ENCODE measurements at places on chromosomes 16 and 17.
A peak's percentile ranks its signal among the peaks of the same experiment; 100 is the strongest.

DNA sequence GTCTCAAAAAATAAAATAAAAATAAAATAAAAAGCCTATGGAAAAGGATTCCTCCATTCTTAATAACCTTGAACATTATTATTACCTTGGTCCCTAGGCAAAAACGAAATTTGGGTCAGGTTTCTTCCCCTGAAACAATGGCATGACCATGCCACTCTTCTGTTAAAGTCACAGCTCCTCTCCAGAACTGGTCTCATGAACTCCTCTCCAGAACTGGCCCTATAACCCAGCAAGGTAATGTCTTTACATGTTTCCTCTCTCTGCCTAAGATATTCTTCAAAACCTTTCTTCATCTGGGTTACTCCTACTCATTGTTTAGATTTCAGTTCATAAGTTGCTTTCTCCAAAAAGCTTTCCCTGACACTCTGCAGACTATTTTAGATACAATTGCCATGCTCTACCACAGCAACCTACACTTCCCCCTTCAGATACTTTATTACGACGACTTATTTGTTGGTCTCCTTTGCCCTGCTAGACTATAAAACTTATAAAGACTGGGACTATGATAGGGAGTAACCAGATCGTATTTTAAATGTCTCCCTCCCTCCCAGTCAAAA lies 13.5 kb downstream of the TRIM37 start:
- no peak for DNase-seq

- DNase-seq, result peak; percentile 18
Measured at GRCh38 chr17:41417576-41418015, 6.8 kb downstream of the KRT37 start.

DNA sequence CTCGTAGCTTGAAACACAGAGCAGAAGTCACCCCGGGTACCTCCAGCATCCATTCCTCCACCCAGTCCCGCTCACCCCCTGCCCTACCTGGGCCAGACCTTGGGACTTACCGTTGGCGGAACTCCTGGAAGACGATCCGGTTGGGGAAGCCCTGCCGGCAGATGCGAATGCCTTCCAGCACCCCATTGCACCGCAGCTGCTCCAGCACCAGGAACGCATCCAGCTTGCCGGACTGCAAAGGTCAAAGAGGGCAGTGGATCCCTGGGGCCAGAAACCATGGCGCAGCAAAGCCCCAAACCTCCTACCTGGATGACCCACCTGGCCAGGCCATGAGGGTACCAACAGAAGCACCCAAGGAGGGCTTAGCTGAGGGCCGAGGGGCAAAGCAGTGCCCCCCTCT lies 97.9 kb downstream of the NDE1 start:
- DNase-seq, result no peak

- DNase-seq, result no peak
Measured at GRCh38 chr17:65243838-65244625, 106.9 kb downstream of the RGS9 start.

DNA sequence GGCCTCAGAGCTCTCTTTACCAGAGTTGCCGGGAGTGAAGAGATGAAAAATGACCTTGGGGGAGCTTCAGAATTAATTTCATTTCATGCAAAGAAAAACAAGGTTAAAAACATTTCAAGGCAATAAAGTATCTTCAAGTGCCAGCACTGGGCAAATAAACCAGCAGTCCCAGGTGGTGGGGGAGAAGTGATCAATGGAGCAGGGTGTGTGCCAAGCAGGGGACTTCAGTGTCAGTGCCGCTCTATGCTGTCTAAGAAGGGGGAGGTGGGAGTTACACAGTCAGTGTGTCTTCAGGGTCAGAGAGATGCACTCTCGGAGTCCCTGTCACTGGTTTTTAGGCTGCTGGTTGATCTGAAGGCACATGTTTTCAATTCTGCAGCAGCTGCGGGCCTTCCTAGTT lies 57.2 kb upstream of the MGAT5B start:
- no peak for DNase-seq

DNA sequence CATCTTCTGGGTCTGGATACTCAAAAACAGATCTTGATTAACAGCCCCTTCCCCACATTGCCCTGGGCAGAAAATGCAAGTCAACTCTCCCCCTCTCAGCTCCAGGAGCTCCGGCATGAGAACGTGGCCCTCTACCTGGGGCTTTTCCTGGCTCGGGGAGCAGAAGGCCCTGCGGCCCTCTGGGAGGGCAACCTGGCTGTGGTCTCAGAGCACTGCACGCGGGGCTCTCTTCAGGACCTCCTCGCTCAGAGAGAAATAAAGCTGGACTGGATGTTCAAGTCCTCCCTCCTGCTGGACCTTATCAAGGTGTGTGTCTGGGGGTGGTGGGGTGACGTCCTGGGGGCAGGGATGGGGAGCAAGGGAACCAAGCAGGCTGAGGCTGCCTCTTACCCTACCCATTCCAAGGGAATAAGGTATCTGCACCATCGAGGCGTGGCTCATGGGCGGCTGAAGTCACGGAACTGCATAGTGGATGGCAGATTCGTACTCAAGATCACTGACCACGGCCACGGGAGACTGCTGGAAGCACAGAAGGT lies 9.7 kb downstream of the GUCY2D start:
- DNase-seq, result no peak

- DNase-seq, result no peak
Measured at GRCh38 chr17:75535871-75536270, 10.4 kb downstream of the LLGL2 start.

GRCh38 chr17:68953340-68953997 lies 1.7 kb downstream of the ABCA8 start:
- no peak for DNase-seq

GRCh38 chr17:74451557-74451956 lies 14.9 kb upstream of the CD300A start:
- DNase-seq, result no peak

DNA sequence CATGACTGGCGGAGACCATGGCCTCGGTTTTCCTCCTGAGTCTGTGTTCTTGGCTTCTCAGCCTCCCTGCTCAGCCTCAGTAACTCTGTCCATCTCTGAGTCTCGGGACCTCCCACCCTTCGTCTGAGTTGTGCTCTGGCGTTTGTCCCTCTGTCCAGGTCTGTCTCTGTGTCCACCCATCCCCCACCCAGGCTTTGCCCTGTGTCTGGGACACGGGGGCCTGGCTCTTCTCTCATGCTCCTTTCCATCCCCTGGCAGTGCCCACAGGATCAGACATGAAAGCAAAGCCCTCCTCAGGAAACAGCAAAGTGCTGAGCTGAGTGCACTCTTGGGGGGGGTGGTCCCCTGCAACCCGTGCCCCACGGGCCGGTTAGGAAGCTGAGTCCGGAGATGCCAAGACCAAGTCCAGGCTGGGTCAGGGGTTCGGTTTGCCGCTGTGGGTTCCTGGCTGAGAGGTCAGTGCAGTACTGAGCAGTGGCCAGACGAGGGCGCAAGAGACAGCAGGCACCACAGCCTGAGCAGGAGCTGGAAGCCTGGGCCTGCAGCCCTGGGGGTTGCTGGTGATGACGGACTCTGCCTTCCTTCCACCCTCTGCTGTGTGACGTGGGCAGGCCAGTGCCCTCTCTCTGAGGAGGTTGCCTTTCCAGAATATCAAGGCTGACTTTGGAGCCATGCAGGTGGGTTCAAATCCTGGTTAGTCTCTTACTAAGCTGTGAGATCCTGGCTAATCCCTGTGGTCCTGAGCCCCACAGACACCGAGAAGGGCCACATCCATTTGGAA lies 2.5 kb downstream of the P2RX1 start:
- peak; percentile 69 for DNase-seq

DNA sequence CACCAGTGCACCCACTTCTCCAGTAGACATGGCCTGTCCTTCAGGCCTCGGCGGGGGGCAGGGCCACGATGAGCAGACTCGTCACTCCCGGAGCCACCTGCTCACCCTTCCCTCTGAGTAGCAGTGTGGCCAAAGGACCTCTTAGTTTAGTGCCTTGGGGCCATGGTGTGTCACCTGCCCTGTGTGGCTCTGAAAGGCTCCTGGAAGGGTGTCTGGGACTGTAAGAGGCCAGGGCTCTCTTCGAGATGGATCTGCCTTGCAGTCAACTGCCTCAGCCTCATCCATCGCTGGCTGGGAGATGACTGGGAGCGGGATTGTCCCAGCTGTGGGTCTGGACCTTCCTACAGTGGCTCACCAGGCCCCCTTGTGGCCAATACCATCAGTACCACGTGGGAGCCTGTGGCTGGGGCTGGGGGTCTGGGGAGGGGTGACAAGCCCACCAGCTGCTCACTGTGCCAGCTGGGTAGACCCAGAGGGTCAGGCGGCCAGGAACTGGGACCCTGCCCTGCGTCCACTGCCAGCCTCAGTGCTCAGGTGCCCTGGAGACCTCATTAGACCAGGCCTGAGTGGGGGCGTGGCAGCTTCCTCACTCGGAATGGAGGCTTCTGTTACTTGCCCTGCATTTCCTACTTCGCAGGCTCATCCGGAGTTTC lies 133.4 kb downstream of the OR1D5 start:
- DNase-seq, result no peak

DNA sequence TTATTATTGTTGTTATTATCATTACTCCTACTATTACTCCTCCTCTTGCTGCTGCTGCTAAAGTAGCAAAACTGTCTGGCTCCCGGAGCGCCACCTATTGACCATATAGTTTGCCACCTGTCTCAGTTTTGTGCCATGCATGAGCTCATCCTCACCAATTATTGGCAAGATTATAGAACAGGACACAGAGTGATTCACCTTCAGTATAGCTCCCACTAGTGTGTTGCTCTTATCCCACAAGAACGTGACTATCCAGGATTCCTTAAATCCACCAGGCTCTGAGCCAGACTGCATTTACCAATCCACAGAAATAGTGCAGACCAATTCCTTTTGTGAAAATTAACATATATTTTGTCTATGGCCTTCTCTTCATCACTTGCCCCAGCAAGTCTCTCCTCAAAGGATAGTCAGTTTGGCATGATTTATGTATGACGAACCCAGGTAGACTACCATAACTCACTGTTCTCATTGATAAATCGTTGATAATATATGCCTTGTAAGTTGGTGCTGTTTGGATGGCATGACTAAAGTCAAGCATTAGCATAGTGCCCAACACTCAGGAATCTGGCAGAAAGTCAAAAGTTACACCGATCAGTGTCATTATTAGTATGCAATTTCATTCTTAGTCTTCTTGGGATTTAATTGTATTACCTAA lies 405.5 kb upstream of the HSBP1 start:
- no peak for DNase-seq

DNA sequence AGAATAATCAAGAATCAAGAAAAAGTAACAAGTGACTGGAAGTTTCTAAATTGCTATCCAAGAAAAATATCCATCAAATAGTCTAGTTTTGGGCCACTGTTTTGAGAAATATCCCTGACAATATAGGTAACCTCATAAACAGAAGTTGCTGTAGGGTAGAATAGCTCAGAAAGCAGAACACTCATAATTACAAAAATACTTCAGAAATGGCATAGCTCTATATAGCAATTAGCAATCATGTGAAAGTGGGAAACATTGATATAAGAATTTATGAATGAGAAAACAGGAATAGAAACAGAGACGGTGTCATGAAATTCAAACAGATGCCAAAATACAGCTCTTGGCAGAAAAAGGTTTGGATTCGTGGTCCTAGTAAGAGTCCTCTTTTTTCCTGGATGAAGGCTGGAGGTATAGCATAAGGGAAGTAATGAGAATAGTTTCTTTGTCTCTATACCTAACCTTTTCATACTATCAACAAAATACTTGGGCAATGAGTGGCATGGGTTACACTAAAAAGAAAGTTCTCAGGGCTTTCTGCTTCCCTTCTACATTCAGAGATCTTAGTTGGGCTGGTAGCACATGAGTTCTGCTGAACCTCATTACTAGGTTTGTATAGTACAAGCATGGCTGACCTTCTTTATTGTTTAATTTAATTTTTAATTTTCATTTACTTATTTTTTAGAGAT lies 33.5 kb downstream of the SPAG9 start:
- DNase-seq, result no peak

- DNase-seq, result no peak
Measured at GRCh38 chr17:72494566-72494965, 373.7 kb downstream of the SOX9 start.

- DNase-seq, result no peak
Measured at GRCh38 chr16:85302848-85303353, 190.6 kb upstream of the CIBAR2 start.

DNA sequence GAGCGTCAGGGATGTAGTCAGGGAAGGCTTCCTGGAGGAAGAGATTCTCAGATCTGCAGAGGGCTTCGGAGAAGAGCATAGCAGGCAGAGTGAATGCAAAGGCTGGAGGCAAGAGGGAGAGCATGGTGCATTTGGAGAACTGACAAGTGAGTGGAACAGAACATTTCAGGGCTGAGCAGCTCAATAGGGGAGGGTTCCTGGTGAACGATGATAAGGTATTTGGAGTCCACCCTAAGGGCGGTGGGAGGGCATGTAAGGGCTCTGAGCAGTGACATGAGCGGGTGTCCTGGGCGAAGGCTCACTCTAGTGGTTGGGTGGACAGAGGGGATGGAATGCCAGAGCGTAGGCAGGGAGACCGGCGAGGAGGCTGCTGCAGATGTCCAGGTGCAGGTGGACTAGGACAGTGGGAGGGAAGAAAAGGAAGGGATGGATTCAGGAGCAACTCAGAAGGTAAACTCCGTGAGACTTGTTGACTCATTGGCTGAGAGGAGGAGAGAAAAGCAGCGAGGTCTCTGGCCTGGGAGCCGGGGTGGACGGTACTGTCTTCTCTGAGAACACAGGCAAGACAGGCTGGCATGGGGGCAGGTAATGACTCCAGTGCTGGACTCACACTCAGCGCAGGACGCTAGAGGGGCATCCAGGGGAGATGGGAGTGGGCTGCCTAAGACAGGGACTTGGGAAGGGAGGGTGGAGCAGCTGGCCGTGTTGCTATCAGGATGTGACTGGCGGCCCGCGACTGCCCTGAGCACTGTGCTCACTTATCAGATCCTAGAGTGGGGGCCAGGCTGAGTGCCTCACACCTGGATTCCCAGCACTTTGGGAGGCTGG lies 1.4 kb upstream of the PITPNA start:
- DNase-seq, result peak; percentile 98

Data from erythroblast (primary cell).